ENCODE measurements at places on chromosomes 6 and 20.

- no peak for DNase-seq
Measured at GRCh38 chr20:52828199-52828598, 144.0 kb upstream of the TSHZ2 start.

DNA sequence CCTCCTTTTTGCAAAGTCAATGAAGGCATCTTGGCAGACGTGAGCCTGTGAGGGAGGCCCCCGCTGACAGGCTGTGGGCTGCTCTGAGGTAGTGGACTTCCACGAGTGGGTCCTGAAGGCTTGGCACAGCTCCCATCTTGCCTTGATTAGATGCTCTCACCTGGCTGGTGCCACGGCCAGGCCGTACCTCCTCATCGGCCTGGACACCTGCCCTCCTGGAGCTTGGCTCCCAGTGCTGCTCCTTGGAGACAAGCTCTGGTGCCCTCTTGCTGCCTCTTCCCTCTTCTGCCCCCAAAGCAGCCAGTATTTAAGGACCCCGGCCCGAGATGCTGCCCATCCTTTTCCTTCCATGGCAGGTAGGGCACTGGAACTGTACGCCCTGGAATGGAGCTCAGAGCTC lies 93.5 kb downstream of the ERMARD start:
- no peak for DNase-seq

DNA sequence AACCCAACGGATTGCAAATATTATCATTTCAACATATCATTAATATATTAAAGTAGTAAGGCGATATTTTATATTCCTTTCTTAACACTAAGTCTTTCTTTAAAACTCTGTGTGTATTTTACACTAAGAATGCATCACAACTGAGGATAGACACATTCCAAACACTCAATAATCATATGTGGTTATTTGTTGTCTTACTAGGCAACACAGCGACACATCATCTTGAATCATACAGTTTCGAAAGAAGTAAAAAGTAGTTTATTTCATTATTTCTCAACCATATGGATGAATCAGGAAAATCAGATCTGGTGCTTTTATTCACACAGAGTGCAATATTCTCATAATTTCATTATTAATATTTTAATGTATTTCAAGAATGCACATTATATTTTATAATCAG lies 662.4 kb downstream of the EPHA7 start:
- no peak for DNase-seq

GRCh38 chr20:57878786-57879424 lies 169.1 kb upstream of the PMEPA1 start:
- no peak for DNase-seq

GRCh38 chr20:37565134-37565811 lies 37.6 kb upstream of the BLCAP start:
- DNase-seq, result no peak

GRCh38 chr20:6966721-6967120 lies 199.2 kb downstream of the BMP2 start:
- DNase-seq, result no peak

GRCh38 chr6:149235130-149235561 lies 82.4 kb upstream of the TAB2 start:
- DNase-seq, result no peak

DNA sequence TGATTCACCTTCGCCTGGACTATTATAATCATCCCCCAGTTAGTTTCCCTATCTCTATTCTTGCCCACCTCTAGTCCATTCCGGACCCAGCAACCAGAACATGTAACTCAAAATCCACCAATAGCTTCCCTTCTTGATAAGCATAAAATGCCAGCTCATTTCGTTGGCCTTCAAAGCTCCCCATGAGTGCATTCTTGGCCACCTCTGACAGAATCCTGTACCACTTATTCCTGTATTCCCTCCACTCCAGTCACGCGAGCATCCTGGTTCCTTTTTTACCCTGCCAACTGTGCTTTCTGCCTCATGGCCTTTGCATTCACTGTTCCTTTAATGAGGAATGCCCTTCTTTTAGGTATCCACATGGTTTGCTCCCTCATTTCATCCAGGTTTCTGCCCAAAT lies 36.7 kb downstream of the CYP24A1 start:
- DNase-seq, result no peak

GRCh38 chr6:167733740-167734661 lies 92.7 kb upstream of the AFDN start:
- DNase-seq, result no peak

DNA sequence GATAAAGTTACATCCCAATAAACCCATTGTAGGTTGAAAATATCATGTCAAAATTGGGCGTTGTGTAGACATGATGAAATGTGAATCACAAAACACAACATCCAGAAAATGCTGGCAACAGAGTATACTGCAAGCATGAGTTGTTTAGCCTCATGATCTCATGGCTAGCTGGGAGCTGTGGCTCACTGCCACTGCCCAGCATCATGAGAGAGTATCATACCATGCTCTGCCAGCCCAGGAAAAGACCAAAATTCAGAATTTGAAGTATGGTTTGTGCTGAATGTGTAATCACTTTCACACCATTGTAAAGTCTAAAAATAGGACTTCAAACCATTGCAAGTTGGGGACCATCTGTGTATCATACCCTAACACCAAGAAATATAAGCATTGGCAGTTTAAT lies 45.2 kb upstream of the SMAP1 start:
- DNase-seq, result no peak

DNA sequence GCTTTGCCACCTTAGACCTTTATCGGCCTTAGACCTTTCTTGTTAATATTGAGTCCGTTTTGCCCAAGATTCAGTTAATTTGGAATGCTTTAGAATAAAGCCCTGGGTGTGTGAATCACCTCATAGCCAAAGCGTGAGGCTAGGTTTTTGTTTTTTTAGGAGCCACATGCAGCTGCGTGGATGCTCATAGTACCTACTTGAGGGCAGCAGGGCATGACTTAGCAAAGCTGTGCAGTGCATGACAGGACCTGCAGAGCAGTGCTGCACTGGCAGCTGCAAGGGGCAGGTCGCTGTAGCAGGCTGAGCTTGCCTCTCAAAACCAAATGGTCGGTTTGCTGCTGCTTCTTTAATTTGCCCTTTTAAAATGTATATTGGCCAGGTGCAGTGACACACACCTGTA lies 116.1 kb downstream of the JAG1 start:
- no peak for DNase-seq

DNA sequence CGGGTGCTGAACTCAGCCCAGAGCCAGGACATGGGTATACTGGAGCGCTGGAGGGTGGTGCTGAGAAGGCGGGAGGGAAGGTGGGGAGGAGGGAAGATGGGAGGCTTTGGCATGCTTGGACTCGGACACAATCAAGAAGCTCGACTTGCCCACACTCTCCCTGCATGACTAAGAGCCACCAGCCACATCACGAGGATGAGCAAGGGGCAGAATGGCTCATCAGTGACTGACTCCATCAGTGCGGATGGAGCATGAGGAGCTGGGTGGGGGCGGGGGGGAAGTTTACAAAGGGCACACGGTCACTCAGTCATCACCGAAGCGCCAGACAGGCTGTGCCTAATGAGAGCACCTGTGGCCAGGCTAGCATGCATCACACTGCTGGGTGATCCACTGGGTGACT lies 222.8 kb downstream of the KIF16B start:
- no peak for DNase-seq

DNA sequence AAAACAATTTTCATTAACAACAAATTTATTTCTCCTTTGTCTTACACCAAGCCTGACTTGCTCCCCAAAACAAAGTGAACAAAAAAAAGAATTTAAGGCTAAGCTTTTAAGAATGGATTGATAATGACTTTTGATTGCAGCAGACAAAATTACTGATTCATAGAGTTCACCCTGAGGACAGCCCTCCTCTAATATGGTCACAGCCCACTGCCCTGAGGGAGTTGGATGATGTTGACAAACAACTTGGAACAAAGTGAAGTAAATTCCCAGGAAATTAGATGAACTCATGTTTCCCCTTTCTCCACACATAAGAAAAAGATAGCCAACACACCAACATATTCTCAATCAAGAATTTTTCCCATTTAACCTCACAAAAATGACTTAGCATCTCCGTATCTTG lies 7.7 kb upstream of the ISM1 start:
- DNase-seq, result no peak

DNA sequence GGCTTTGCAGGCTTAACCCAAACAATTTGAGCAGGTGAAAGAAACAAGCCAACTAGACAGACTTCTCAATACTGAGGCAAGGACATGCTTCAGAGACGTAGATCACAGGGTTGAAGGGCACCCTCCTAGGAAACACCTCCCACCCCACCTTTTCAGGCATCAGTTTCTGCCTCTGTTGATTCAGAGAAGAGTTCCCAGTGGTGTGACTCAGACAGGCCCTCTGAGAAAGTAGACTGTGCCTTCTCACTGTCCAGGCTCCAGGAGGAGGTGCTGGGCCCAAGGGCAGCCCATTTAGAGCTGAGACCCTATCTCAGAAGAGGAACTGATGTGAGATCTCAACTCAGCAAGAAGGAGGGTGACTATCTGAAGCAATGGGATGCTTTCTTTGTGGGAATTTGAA lies 108.1 kb downstream of the FAM50B start:
- no peak for DNase-seq

DNA sequence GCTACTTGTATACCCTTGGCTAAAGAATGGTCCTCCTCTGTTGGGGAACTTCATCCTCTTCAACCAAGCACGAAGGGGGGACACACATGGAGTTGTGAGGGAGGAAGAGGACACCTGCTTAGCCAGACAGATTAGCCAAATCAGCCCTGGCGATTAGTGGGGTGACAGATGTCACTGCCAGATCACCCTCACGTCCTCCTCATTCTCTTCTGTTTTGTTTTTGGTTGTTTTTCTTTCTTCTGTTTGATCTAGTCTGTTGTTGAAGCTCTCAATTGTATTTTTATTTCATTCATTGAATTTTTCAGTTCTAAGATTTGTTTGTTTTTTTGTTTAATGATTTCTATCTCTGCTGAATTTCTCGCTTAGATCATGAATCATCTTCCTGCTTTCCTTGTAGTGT lies 27.5 kb upstream of the NKX2-4 start:
- no peak for DNase-seq

DNA sequence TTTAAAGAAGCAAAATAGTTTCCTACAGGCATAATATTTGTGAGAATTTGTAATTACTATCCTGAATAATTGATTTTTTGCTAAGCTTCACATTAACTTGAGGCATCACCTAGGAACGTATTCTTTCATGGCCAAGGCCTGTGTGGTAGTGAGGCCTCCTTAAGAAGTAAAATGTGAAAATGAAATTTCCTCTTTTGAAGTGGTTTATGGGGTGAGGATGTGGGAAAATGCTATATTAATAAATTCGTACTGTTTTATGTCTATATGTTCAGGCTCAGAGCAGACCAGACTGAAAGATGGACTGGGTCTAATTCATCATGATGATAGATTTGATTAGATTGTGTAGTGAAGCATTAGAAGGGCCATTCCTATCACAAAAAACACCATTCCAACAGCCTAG lies 33.1 kb downstream of the MYLIP start:
- DNase-seq, result no peak

DNA sequence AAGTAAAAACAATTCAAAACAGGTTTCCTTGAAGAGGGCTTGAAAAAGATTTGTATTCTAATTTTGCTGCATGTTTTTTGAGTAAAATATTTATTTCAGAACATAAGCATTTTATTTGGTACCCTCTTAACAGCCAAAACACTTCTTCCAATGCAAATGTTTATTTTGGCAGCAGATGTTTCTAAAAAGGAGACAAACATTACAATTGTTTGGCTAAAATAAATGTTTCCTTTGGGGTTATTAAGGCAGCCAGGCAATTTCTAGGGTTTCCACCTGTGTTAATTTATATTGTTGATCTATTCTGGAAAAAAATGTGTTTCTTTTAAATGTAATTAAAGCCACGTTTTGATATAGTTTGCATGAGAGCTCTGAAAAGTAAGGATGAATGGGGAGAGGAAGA lies 56.6 kb downstream of the ARID1B start:
- DNase-seq, result no peak

DNA sequence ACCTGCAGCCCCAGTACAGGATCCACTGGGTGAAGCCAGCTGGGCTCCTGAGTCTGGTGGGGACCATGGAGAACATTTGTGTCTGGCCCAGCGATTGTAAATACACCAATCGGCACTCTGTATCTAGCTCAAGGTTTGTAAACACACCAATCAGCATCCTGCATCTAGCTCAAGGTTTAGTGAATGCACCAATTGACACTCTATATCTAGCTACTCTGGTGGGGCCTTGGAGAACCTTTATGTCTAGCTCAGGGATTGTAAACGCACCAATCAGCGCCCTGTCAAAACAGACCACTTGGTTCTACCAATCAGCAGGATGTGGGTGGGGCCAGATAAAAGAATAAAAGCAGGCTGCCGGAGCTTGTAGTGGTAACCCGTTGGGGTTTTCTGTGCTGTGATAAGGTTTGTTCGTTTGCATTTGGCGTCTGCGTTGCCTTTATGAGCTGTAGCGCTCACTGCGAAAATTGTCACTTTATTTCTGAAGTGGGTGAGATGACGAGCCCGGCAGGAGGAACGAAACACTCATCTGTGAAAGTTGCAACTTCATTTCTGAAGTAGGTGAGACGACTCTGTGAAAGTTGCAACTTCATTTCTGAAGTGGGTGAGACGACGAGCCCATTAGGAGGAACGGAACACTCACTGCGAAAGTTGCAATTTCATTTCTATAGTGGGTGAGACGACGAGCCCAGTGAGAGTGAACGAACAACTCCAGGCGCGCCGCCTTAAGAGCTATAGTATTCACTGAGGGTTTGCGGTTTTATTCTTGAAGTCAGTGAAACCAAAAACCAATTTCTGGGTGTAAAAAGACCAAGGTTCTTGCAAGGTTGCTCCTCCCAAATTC lies 31.1 kb downstream of the SERPINB6 start:
- DNase-seq, result peak; percentile 77

DNA sequence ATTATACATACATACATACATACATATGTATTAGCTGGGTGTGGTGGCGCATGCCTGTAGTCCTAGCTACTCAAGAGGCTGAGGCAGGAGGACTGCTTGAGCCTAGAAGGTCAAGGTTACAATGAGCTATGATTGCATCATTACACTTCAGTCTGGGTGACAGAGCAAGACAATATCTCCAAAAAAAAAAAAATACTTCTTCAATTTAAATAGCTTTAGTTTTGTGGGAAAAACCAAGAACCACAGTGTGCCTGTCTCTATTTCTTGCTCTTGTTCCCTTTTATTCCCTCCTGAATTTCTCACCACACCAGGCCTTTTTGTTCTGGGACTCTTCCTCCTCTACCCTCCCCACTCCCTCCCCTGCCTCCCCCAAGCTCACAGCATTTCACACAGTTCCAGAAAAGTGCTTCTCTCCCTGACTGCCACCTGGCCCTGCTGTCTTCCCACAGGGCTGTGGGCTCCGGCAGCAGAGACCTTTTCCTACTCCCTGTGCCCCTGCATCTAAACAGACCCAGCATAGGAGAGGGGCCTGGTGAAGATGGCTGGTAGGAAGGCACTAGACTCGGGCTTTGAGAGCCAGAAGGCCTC lies 1.3 kb downstream of the C20orf203 start:
- DNase-seq, result no peak

DNA sequence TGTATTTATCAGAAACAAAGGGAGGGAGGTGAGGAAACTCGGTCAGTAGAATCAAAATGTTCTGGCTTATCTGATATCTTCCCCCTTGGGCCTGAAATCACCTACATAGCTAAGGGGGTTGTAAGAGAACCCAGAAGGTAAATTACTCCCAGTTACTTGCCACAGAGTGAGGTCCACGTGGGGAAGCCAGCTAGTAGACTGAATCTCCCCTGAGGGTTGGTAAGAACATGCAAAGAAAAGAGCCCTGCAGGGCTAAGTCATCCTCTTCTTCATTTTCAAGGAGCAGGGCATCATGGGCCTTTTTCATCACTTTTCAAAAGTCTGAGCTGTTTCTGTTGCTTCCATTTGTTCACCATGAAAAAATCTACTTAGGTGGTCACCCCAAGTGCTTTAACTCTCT lies 115.4 kb downstream of the QRSL1 start:
- no peak for DNase-seq

- no peak for DNase-seq
Measured at GRCh38 chr6:134161041-134161440, 108.6 kb upstream of the SLC2A12 start.

- no peak for DNase-seq
Measured at GRCh38 chr6:158249340-158249836, 62.9 kb upstream of the TULP4 start.
